Mesenchymal stem cell (in vitro differentiated cells and primary cell): ENCODE measurements at places on chromosomes 16 and 17.

DNA sequence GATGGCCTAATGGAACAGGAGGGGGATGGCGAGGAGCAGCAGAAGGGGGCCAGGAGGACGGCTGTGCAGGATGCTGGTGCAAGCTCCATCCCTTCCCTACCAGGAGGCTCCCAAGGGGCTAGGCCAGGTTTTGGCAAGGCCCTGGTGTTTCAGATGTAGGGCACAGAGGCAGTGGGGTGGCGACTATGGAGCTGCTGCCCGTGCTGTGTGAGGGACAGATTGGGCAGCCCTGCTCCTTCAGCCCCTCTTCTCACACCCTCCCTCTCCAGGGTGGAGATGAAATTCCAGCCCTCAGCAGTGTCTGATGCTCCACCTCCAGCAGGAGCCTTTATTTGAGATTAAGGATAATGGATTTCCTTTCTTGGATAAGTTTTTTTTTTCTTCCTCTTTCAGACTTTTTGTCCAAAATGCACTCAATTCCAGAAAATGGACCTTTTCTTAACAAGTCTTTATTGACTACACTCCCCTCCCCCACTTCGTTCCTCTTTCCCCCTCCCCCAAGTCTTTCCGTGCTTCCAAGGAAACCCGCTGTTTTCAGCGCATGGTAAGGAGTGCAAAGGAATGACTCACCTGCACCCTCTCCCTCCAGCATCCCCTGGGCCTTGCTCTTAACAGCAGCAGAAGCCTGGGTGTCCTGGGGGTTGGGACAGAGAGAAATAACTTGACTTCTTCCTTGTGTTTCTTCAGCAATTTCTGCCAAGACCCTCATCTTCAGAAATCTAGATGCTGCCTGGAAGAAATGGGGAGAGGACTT is 95.2 kb downstream of the CCDC182 start:
- DNase-seq: peak; percentile 57

GRCh38 chr16:25018972-25019617 is 3.9 kb upstream of the ARHGAP17 start:
- no peak for DNase-seq

DNA sequence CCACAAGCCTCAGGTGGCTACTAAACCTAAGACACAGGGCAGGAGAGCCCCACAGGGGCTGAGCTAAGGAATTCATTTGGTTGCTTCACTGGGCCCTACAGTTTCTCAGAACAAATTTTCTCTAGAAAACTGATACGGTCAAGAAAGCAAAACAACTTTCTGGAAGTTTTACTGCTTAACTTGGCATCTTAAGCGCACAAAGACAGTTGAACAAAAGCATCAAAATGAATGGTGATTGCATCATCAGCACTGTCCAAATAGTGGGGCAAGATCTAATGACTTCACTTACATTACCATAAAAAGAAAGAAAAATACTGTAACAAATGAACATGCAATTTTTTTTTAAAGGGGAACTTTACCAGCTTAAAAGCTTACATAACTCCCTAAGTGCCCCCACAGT is 47.6 kb downstream of the XPO6 start:
- peak; percentile 31 for DNase-seq

DNA sequence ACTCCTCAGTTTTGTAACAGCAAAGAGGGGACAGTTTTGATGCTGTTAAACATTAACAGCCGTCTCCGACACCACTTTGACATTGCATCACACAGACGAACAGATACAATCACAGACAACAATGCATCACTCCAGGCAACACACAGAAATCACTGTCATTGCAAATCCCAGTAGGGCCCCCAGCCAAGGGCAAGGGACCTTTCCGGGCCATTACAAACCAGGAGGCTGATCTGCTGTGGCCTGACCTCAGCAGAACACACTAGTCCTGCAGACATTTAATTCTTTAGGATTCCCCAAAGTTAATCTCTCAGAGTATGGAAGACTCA is 136.2 kb upstream of the RCVRN start:
- DNase-seq: no peak

DNA sequence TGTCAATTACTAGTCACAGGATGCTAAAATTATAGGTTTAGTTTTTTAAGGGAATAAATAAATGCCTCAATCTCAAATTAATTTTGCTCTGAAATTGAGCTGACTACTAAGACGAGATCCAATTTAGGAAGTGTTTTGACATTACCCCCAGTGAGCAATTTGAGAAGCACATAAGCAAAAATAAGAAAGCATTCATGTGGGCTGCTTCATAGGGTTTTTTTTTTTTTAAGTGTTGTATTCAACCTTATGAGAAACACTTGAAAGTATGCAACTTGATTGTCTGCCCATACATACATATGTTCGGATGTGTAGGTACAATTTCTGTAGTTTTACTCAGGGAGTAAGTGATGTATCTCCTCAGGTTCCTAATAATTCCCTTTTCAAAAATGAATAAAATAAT is 77.6 kb downstream of the PRKCA start:
- DNase-seq: no peak

GRCh38 chr16:60739737-60740683 is 1296.2 kb downstream of the CDH8 start:
- DNase-seq: no peak

GRCh38 chr17:46976626-46977270 is 2.3 kb downstream of the RPRML start:
- DNase-seq: no peak

- peak; percentile 43 for DNase-seq
These were observed 13.5 kb downstream of the SPPL2C start for GRCh38 chr17:45857977-45858708.

DNA sequence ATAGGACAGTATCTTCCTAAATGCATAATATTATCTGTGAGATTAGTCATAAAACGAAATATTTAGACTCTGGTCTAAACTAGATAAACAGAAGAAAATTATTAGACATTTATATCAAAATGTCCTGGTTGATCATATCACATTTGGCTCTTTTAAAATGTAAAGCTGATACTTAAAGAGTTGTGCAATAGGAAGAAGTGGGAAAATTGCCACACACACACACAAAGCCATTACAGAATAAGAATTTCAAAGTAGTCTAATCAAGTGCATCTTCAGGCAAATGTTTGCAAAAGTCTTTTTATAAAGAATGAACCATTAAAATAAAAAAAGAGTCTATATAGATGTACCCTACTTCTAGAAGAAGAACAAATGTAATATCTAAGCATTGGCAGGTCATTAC is 301.7 kb downstream of the KIF2B start:
- no peak for DNase-seq

GRCh38 chr16:50372611-50373344 is 4.0 kb upstream of the BRD7 start:
- peak; percentile 14 for DNase-seq
